HepG2 (cell line): ENCODE measurements at places on chromosomes 4 and X. TPM values are rescaled to one million over a fixed set of nuclear protein-coding genes. Genes with fewer than 3 reads are reported as not detected.

The PCDH7 gene
- total RNA-seq = not detected in 2 replicates

The PLP1 gene
- total RNA-seq = 0.20 and 0.27 TPM in 2 replicates

The SPANXN5 gene
- not detected in 2 replicates for total RNA-seq

The NKRF gene
- total RNA-seq = 6.0 and 12.2 TPM in 2 replicates

The SLC6A14 gene
- total RNA-seq = 43.2 and 70.2 TPM in 2 replicates

The LUZP4 gene
- total RNA-seq = not detected in 2 replicates

The TTC29 gene
- not detected in 2 replicates for total RNA-seq

The SPANXA2 gene
- total RNA-seq = not detected in 2 replicates

The POLN gene
- total RNA-seq = 0.60 and 0.93 TPM in 2 replicates

The PTPN13 gene
- not detected in 2 replicates for total RNA-seq

The TGIF2LX gene
- not detected in 2 replicates for total RNA-seq

The HEPH gene
- not detected in 2 replicates for total RNA-seq

The RAB40AL gene
- total RNA-seq = 0.40 TPM in 1 of 2 replicates, not detected in the other

The TRIM61 gene
- not detected in 2 replicates for total RNA-seq
